ENCODE measurements at places on chromosomes 3 and 15.

DNA sequence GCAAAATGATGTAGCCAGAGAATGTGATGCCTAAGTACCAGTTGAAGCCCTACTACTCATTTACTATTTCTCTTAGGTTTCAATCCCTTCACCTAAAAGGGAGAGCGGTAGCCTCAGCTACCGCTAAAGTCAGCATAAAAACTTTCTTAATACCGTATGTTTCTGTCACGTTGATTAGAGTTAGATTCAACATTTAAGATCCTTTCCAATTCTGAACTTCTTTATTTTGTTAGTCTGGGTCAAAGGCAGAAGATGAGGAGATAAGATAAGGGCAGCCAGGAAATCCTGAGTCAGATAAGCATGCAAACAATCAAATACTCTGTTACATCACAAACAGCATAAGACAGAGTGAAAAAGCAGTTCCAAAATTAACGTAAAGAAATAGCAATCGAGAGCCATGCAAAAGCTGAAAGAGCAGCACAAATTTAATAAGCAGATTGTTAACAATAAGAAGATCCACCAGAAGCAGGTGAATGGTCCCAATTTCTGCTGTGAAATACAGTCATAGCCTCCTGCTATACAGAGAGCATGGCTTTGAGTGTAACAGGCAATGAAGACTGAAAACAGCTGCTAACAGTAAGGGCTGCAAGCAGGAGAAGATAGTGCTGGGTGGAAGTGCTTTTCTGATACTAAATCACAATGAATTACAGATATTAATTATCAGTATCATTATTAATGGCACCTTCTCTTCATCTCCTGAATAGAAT is 3.0 kb downstream of the TMEM207 start:
- no peak for DNase-seq

GRCh38 chr3:132079147-132079546 is 44.3 kb upstream of the CPNE4 start:
- no peak for DNase-seq

- DNase-seq = no peak
Measured at GRCh38 chr3:23873941-23874340, 42.8 kb downstream of the NKIRAS1 start.

DNA sequence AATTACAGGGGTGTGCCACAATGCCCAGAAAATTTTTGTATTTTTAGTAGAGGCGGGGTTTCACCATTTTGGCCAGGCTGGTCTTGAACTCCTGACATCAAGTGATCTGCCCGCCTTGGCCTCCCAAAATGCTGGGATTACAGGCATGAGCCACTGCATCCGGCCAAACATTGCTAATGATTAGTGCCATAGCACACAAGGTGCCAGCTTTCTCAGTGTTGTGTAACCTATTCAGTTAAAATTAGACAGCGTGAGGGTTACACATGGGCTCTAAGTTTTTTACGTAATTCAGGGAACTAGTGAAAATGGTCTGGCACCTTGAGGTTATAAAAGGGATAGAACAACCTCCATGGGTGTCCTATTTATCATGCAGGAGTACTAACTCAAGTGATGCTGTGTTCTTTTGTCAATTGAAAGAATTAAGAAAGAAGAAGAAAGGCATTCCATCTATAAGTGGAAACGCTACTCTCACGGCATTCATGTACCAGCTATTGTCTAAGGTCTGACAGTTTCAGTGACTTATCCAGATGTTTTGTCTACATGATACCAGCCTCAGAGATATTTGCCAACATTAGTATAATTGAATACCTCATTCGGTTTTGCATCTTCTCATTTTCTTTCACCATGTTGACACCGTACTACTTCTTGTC is 84.7 kb downstream of the EOMES start:
- DNase-seq = no peak

DNA sequence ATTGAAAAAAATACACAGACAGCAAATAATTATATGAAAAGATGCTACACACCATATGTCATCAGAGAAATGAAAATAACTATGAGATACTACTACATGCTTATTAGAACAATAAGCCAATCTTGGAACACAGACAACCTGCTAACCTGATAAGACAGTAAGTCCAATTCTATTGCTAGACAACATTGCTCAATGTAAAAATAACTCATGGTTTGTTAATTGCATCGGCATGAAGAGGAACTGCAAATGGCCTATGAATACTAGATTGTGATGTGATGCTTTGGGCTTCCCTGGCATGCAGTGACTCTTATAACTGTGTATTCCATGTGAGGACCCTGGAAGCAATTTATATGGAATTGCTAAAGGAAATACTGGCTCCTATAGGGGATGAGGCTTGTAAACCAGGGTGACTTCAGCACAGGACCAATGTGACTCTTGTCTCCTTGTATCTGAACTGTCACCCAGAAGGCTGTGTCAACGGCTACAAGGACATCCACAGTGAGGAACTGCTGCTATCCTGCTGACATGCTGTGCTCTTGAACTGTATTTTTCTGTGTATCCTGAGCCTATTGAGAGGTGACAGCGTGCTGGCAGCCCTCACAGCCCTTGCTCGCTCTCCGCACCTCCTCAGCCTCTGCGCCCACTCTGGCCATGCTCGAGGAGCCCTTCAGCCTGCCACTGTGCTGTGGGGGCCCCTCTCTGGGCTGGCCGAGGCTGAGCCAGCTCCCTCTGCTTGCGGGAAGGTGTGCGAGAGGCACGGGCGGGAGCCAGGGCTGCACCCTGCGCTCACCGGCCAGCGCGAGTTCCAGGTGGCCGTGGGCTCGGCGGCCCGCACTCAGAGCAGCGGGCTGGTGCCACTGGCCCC is 385.7 kb downstream of the CNTN4 start:
- no peak for DNase-seq

DNA sequence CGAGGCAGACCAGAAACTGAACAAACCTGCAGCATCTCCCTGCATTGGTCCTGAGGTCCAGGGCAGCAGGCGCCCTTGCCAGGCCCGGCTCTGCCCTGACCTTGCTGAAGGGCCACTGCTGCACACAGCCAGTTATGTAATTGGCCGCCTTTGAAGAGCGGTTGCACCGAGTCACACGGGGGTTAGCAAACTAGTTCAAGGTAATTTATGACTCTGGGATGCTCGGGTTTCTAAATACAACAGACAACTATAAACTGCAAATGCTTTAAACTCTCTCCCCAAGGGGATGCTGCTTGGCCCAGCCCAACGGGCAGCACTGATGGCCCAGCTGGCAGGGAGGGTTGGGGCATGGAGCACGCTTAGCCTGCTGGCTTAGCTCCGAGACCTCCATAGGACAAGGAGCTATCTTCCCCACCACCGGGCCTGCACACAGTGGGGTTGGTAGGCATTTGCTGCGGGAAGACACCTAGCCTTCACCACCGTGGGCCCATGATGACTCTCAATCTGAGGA is 60.3 kb upstream of the IQSEC1 start:
- no peak for DNase-seq

GRCh38 chr15:73870700-73871408 is 2.5 kb upstream of the TBC1D21 start:
- peak; percentile 7 for DNase-seq

GRCh38 chr15:70099967-70100473 is 2.3 kb upstream of the TLE3 start:
- no peak for DNase-seq

- DNase-seq = no peak
Measured at GRCh38 chr3:125055331-125055912, 375 bp downstream of the HEG1 start.

- DNase-seq = no peak
Measured at GRCh38 chr3:78825858-78826215, 942.0 kb downstream of the ROBO1 start.

DNA sequence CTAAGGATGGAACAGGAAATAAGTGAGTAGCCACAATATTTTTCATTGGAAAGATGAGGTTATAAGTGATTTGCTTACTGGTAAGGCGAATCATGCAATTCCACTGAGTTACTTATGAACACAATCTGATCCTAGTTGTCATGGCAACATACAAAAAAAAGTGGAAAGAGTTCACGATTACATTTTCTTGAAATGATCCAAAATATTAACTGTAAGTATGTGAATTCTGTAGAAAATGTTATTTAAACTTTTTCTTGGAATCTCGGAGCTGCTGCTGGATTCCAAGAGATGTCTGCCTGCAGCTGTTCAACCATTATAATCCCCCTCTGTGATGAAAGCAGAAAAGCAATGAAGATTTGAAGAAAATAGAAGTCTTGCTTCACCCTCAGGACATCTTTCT is 120.5 kb downstream of the KBTBD8 start:
- DNase-seq = no peak

DNA sequence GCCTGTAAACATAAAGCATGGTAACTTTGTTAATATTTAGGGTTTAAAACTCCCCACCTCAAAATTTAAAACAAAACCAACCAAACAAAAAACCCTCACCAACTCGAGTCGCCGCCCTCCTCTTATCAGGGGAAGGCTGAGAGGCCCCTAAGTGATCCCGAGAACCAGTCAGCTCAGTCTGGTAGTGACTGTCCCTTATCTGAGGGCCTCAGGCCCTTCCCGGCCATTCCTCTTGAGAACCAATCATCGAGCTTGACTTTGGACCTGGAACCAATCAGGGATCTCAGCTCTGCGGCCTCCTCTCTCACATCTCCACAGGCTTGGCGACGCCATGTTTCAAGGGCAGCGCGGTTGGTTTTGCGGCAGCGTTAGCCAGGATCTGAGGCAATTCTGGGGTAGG is at the start of gene TERB2:
TSS of gene TERB2 (plus strand) at position 300 of the 400 bp plus-strand sequence. CDS start at position 332, 32 bp downstream.
- no peak for DNase-seq

- no peak for DNase-seq
Measured at GRCh38 chr3:161745741-161746140, 249.1 kb downstream of the OTOL1 start.

DNA sequence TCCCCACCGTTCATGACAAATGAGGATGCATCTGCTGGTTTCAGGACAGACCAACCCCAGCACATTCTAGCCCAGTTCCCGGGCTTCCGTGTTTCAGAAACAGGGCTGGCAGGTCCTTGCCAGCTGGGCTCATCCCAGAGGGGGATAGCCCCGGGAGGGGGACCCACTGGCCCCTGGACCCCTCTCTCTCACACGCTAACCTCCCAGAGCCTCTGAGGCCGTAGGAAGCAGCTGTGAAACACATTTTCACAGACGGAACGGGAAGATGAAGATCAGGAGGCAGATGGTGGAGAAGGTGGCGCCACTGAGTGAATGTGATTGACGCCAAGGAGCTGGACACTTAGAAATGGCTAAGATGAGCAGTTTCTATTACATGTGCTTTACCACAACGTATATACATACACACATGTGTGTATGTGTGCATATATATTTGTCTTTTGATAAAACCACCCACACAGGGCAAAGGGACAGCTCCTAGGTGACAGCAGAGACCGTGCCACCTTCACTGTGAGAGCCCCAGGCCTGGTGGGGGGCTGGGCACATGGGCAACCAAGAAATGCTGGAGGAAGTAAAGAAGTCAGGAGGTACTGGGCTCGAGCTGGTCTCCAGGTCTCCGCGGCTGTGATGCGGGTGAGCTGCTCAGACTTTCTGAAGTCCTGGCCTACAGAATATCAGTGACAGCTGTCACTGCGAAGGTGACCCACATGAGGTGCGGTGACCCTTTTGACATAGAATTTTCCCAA is 168.6 kb upstream of the IQSEC1 start:
- no peak for DNase-seq

DNA sequence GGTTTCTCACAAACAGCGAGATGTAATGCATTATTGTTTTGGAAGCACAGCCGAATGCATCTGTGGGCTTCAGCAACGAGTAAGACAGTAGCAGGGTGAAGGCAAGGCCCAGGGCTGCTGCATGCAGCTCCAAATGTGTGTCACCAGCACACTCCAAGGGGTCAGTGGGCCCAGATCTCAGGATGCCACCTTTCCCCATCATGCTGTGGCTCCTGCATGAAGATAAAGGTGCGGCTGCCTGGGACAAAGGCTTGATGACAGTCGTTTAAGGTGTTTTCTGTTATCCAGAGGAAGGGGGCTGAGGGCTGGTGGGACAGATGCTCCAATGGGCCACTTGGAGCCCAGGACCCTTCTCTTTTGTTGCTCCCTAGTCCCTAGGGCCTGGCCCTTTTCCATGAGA is 13.2 kb downstream of the C3orf22 start:
- DNase-seq = no peak
